ENCODE measurements at places on chromosomes 11 and 22.

- DNase-seq: no peak
These were observed 12.5 kb upstream of the MB start for GRCh38 chr22:35629406-35630216.

- no peak for DNase-seq
These were observed 79.8 kb upstream of the NCAM1 start for GRCh38 chr11:112881461-112881860.

- no peak for DNase-seq
These were observed at the start of gene PDE2A for GRCh38 chr11:72673943-72674828. Gene PDE2A (minus strand): TSS chr11:72674422. CDS start chr11:72674207, 215 bp downstream.

- DNase-seq: no peak
These were observed 40.6 kb downstream of the FBLN1 start for GRCh38 chr22:45543243-45543642.

DNA sequence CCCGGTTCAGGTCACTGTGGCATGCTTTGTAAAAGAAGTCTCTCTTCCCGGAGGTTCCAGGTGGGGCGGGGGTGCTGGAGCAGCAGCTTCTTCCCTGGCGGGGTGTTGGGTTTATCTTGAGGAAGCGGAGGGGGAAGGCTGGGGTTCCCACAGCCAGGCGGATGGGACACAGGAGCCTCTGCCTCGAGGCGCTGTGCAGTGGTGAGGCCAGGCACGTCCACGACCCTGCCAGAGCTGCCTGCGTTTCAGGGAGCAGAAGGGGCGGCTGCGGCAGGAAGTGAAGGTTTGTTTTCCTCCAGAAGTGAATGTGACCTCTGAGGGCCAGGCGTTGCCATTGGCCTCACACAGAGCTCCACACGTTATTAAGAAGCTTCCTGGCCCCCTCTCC, 20.1 kb upstream of the ADORA2A start:
- no peak for DNase-seq

- DNase-seq: no peak
These were observed 2.7 kb downstream of the MAJIN start for GRCh38 chr11:64969209-64969608.

DNA sequence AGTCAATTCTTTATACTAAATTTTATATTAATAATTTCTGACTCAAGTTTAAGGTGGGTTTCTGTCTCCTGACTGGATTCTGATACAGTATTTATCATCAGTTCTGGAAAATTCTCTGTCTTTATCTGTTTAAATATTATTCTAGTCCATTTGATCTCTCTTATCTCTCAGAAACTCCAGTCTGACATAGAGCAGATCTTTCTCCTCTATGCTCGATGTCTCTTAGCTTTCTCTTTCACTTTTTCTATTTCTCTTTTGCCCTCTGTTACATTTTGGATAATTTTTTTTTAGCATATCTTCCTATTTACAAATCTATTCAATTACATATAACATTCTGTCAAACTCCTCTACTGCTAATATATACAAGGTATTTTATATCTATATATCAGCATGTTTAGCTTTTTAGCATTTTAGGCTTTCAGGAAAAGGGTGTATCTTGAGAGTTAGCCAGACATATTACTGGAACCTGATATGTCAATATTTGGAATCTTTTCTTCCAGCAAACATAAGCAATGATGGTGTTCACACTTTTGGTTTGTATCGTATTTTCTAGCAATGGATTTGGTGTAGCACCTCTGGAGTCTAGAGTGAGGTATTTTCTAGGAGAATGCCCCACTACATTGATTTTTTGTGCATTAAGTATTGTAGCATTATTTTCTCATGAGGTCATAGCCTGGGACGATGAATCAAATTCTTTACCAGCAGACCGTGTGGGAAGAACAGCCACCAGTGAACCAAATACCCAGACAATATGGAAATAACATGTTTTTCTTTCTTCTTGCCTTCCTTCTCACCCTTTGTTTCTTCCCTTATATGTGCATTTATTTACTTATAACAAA, 4.1 kb upstream of the NNMT start:
- no peak for DNase-seq

DNA sequence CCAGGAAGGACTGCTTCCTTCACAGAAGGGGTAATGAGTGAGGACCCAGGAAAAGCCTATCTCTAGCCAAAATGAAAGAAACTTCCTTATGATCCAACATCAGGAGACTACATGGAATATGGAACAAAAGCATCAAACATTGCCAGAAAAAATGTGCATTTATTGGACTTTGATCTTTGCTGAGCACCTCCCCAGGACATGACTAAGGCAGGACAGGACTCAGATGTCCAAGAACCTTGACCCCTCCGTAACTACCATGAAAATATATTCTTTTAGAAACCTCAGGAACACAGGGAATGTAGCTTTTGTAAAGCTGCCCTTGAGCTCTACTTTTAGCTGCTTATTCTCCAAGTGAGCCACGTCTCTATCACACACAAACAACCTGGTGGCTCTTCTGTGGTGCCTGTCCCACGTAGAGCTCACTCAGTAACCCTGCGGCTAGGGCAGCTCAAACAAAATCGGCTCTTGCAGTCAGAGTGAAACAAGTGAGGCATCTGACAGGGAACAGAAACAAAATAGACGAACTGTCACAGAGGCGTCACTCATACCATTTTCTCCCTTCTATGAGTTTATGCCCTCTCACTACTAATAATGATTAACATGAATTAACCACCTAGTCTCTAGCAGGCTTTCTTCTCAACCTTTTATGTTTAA, 471.5 kb upstream of the API5 start:
- DNase-seq: no peak

DNA sequence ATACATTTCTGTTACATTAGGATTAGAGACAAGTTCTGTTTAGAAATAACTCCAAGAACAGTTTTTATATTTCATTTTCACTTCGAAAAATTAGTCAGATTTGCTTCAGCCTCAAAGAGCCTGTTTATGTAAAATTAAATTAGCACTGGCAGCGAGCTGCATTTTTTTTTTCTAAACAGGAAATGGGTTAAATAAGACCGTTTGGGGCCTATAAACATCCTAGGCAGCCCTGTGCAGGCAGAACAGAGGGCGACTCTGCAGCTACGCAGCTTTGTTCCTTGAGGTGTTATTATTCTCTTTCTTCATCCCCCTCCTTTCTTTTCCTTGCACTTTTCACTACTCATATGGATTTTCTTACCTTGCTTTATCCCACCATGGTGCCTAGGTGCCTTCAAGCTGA, 48.7 kb downstream of the CWC15 start:
- DNase-seq: no peak

DNA sequence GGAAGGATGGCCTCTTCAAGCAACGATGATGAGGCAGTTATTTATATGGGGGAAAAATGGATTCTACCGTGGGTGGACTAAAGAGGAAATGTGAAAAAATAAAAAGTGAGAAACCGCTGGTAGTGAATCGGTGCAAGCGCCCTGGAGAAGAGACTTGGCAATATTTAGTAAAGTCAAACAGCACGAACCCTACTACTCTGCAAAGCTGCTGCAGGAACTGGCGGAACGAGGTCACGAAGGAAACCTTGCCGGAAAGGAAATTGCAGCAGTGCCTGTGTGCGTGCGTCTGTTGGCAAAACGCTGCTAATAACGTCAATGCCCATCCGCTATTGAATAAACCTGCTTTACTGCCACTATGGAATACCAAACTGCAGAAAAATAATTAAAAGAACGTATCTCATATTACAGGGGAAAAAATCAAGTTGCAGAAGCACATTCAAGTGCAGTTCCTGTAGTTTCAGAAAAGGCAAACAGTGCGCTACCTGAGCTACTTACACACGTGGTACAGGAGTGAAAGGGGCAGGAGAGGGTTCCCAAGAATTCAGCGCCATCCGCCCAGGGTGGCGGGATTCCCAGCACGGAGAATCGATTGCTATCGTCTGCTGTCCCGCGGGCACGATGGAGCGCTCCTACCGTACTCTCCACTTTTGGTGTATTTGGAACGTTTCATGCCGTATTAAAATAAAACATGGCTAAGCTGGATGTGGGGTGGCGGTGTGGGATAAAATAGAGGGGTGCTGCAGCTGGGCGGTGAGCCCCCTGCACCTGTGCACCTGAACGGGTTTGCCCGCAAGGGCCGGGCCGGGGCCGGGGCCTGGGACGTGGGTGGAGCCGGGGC, 585 bp upstream of the NADSYN1 start:
- no peak for DNase-seq

DNA sequence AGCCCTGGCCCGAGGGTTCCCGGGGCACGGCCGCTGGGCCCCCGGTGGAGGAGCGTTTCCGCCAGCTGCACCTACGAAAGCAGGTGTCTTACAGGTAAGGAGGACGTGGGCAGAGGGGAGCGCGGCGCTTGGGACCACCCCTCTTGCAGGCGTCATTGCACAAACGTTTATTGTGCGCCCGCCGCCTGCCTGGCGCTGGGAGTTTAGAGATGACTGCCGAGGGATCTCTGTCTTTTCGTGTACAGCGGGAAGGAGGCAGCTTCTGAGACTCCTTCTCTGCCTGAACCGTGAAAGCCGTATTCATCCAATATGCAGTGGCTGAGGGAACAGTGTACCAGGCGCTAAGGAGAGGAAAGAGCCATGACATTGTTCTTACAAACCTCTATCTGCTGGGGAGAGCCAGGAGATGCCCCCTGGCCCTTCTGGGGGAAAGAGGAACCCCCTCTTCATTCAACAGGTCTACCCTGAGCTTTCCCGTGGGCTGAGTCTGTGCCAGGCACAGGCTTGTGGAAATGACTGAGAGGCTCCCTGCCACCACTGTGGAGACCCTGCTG, 13.8 kb upstream of the DGKZ start:
- DNase-seq: no peak

DNA sequence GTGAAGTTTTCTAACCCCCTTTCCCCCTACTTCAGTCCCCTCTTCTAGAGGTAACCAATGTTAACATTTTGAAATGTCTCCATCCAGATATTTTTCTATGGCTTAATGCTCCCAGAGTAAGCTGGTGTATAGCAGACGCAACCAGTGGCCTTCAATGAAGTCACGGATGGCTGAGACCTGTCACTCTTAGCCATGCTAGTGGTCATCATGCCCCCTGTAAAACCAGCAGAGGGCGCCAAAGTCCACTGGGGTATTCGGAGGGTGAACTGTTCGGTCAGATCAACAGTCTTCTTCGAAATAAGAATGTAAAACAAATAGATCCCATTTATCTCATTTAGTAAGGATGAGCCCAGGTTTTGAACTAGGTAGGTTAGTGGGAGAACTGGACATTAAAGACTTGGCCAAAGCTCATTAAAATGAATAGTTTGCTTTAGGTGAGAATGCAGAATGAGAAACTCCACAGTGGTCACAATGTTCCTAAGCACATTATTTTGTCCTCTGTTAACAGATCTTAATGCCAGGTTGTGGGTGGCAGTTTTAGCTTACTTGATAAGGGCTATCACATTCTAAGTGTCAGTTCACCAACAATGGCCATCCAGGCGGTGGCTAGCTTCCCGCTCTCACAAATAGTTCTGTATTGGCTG, 8.6 kb upstream of the MMP8 start:
- no peak for DNase-seq

- no peak for DNase-seq
These were observed 94.8 kb downstream of the EXT2 start for GRCh38 chr11:44189986-44190882.

DNA sequence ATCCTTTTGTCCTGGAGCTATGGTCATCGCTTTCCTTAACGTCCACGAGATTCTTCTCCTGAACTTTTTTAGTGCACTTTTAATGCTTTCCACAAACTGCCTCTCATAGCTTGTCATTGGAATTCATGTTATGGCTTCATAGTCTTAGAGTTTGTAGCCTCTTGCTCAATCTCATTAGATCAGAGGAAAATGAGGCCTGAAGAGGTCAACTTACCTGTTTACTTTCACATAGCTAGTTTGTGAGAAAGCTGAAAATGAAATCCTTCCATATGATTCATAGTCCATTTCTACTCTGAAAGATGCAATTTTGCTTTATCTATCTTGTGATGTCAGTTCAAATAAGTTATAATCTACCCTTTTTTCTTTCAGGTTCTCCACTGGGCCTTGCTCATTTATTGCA, 1747.2 kb upstream of the RAG2 start:
- no peak for DNase-seq

DNA sequence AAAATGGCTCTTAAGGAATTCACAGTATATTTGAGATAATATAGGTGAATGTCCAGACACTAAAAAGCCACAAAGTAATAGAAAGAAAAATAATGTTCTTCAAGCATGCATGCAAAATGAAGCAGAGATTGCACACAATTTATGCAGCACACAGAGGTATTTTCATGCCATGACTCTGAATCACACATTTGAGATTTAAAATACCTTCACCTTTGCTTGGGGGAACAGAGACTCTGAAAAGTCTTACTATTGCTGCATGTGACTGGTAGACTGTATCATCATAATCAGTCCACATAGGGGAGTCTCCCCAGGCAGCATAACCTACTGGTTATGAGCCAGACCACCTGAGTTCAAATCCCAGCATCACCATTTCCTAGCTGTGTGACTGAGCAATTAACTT, 96.2 kb downstream of the RCN1 start:
- DNase-seq: no peak

GRCh38 chr22:44693756-44694155, 8.2 kb upstream of the PRR5 start:
- no peak for DNase-seq

DNA sequence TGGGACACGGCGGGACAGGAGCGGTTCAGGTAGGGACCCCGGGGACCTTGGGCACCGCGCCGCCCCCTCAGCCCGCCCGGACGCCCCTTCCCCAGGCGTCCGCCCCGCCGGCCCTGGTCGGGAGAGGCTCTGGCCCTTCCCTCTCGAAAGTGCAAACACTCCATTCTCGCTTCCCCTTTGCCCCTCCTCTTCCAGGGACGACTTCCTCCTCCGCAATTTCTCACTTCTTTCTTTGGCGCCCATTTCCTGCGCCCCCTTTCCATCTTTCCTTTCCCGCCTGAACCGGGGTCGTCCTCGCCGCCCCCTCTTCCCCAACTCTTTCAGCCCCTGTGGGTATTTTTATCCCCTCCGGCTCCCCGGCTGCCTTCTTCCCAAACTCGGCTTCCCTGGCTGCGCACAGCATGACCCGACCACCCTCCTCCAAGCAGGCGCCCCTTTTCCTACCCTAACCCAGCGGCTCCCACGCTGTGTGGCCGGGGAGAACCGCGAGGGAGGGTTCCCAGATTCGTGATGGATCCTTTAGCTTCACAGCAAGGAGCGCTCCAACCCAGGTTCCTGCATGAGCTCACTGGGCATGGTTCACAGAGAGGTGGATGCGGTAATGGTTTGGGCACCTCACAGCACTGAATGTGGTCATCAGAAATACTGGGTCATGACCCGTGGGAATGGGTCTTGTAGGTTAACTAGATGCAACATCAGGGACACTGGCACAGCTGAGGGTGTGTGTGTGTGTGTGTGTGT, 689 bp downstream of the RAB39A start:
- DNase-seq: no peak

DNA sequence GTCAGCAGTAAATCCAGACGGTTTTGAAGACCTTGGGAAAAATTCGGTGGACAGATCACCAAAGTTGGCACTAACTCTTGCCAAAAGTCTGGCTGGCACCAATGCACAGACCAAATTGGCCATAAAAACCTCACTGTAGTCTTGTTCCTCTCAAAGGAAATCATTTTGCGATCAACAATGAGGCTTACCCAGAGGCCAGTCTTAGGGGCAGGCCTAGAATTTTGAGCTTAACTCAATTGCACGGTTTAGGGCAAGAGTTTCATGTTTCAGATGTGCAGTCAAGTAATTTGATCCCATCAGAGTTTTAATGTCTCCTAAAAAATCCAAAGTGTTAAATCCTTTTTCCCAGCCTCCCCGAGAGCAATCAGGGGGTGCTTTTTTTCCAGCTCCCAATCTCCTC, 19.0 kb downstream of the MPPED2 start:
- no peak for DNase-seq

Measured in type B pancreatic cell (in vitro differentiated cells).